NCI-H187 treated with DMSO at 0.1 percent for 48 hours (cell line): ENCODE measurements at places on chromosomes 6 and 20.

DNA sequence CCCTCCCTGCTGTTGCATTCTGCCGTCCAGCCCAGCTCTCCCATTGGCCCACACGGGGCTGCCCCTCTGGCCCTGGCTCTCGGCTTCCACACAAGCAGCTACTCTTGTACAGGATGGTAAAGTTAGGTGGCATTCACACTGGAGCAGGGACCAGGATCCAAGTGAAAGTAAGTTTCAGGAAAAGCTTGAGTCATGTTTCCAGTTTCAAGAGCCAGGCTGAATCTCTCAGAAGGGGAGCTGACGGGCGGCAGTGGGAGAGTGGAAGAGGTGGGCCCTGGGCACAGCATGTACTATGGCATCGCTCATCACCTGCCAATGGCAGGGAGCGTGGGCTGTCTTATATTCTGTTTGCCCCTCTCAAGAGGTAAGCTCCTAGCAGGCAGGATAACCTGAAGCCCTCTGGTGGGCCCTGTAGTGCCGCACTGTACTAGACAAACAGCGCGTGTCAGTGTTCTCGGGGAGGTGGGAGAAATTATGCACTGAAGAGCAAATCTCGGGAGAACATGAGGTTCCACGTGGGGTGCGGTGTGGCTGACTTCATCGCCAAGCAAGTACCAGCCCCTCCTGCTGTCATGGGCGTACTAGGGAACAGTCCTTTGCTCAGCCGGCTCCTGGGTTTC is 241.5 kb downstream of the NRN1 start:
- no peak for DNase-seq

GRCh38 chr20:17910828-17911294 is 57.7 kb downstream of the SNX5 start:
- DNase-seq = no peak

GRCh38 chr6:74410630-74411029 is 714.6 kb downstream of the CD109 start:
- no peak for DNase-seq

DNA sequence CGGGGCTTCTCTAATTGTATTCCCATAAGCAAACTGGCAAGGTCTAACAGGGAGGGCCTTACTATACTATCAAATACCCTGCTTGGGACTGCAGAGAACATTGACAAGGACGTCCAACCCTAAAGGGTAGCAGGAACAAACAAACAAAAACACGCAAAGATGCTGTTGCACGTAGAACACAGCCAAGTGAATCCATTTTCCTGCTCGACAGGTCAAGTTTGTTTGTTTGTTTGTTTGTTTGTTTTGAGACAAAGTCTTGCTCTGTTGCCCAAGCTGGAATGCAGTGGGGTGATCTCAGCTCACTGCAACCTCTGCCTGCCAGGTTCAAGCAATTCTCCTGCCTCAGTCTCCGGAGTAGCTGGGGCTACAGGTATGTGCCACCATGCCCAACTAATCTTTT is 91.3 kb downstream of the ZMYND8 start:
- no peak for DNase-seq

DNA sequence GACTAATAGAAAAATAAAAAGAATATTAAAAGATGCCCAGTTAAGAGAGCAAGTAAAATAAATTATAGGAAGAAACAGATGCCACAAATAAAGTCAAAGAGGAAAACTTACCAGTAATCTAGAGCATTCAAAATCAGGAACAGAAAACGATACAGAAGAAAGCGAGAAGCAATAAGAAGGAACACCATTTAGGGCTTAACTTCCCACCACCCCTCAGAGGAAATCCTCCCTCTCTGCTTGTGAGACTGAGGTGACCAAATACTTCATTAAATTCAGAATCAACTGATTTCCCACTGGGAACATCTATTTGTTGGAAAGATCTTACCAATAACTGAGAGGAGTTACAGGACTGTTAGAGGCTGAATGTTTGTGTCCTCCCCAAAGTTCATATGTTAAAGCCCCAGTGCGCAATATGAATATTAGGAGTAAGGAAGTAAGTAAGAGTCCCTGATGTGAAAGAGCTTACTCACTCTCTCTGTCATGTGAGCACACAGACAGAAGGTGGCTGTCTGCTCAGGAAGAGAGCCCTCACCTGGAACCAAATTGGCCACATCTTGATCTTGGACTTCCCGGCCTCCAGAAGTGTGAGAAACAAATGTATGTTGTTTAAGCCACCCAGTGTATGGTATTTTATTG is 19.5 kb downstream of the KATNA1 start:
- DNase-seq = no peak

DNA sequence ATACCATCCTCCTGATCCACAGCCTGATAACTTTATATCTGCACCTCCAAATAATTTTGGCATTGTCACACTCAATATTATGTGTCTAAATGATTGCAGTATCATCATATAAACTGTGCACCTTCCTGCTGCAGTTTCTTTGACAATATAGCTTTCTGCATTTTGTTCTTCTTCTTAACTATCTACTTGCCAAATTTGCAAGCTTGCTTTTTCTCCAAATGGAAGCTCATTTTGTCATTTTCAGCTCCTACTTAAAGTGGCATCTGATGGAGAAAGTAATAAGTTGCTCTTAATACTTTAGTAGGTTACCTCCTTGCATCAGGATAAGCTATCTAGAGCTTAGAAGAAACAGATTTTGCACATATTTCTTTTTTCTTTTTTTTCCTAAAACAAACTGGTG is 74.0 kb upstream of the DEFB112 start:
- no peak for DNase-seq

GRCh38 chr6:91575032-91575431 is 988.2 kb upstream of the MAP3K7 start:
- DNase-seq = no peak
